ENCODE measurements at places on chromosomes 1 and 21. TPM values are rescaled to one million over a fixed set of nuclear protein-coding genes. Genes with fewer than 3 reads are reported as not detected.

Gene PRKCZ
- total RNA-seq = 8.0 TPM

Gene KCTD3
- total RNA-seq = 47.6 TPM

Gene OR2L5
- not detected for total RNA-seq

Gene PRDX1
- 1,895 TPM for total RNA-seq

Gene RAP1GAP
- total RNA-seq = 10.5 TPM

Gene EPHA10
- 0.95 TPM for total RNA-seq

Gene FBXO2
- total RNA-seq = 9.3 TPM

Gene FAAH
- 1.1 TPM for total RNA-seq

Gene MAP1LC3C
- total RNA-seq = not detected

Gene LEPROT
- total RNA-seq = 41.7 TPM

Gene CD1B
- not detected for total RNA-seq

Gene SPATA45
- total RNA-seq = not detected

Gene FCRL5
- not detected for total RNA-seq

Gene OR6N2
- total RNA-seq = not detected

Gene KCNH1
- 1.9 TPM for total RNA-seq

Gene ANKRD65
- 0.03 TPM for total RNA-seq

Gene GLIS1
- 0.02 TPM for total RNA-seq

Gene CXADR
- total RNA-seq = 9.6 TPM

Gene RAB3GAP2
- 12.9 TPM for total RNA-seq

Gene TMIGD3
- 0.08 TPM for total RNA-seq

Gene EXO1
- total RNA-seq = 22.2 TPM

Gene AKR1A1
- total RNA-seq = 75.7 TPM

Gene PGD
- total RNA-seq = 1,074 TPM

Gene SLC37A1
- total RNA-seq = 3.6 TPM

Gene ATP6V1G3
- not detected for total RNA-seq

Gene C8A
- total RNA-seq = not detected

Gene CASQ2
- total RNA-seq = not detected

Gene RAB3B
- total RNA-seq = 4.3 TPM

Gene PER3
- total RNA-seq = 0.77 TPM

Gene TBX19
- 0.54 TPM for total RNA-seq

Gene MXRA8
- 0.36 TPM for total RNA-seq

Gene LCE1C
- total RNA-seq = not detected

Gene SLC35F3
- 5.3 TPM for total RNA-seq

Gene PADI1
- total RNA-seq = 1.1 TPM

Gene VWA5B1
- not detected for total RNA-seq

Gene GUCA2A
- total RNA-seq = not detected

Gene MYBPH
- not detected for total RNA-seq

Gene TMEM39B
- 11.1 TPM for total RNA-seq

Gene SPATA46
- not detected for total RNA-seq

Gene S100A5
- 1.1 TPM for total RNA-seq

Gene CD1C
- total RNA-seq = not detected

Gene PODN
- total RNA-seq = not detected

Gene DIRAS3
- total RNA-seq = 1.2 TPM
